ENCODE measurements at places on chromosomes 12 and 14. TPM values are rescaled to one million over a fixed set of nuclear protein-coding genes. Genes with fewer than 3 reads are reported as not detected.
A peak's percentile ranks its signal among the peaks of the same experiment; 100 is the strongest.

AICDA gene
- total RNA-seq, result not detected

PLEKHG7 gene
- not detected for total RNA-seq

RNASE4 gene
- 9.0 TPM for total RNA-seq

UBR7 gene
- 18.3 TPM for total RNA-seq

POTEG gene
- total RNA-seq, result not detected

KRT85 gene
- not detected for total RNA-seq

CD163L1 gene
- total RNA-seq, result 2.5 TPM

RAPGEF3 gene
- total RNA-seq, result 34.8 TPM

DNA sequence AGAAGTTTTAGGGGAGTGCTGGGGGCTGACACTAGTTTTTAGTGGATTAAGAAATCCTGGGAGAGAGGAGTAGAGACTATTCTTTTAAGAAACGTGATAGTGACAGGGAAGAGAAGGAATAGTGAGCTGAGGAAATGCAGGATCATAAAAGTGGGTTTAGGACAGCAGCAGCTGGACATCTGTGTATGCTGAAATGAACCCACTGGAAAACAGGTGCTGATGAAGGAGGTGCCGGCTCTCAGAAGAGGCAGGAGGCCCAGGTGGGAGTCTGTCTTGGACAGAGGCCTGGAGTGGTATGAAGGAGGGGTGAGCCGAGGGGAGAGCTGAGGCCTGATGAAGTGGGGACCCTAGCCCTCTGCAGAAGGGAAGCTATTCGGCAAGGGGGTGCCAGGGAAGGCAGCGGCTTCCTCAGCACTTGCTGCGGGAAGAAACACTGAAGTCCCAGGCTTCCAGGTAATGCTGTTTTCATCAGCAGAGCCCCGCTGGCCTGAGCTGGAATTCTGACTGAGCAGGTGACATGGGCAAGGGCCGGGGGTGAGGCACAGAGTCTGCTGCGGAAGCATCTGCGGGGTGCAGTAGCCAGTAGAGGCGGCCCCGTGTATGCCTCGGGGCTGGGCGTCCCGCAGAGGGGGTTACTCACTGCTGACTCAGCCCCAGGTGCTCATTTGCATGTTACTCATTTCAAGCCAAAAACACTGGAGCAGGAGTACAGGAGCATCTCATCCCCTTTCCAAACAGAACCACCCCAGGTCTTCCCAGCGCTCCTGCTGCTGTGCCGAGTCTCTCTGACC lies 89.7 kb downstream of the TMCC3 start:
- DNase-seq, result no peak

GRCh38 chr12:7935590-7936581 lies at the start of gene SLC2A3:
TSS of gene SLC2A3 (minus strand) at chr12:7936187. CDS start at chr12:7936034, 153 bp downstream.
- DNase-seq, result peak; percentile 39

- DNase-seq, result no peak
Observed at GRCh38 chr14:54301359-54301758, 95.4 kb upstream of the CDKN3 start.

GRCh38 chr14:68191567-68192321 lies 372.2 kb downstream of the RAD51B start:
- DNase-seq, result no peak

DNA sequence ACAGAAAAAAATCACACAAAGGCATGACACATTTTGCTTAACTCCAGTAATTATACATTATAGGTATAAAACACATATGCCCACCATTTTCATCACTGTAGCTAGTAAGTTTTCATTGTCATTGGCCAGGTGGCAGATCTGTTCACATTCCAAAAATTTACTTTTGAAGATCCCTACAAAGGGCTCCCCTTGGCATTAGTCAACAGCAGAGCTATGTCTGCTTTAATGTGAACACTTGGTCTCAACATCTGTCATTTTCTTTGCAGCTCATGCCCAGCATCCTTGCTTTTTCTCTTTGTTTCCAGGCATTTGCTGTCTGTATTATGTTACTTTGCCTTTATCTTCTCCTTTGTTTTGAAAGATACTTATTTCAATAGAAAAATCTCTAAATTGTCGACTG lies 519.1 kb upstream of the FOXG1 start:
- DNase-seq, result no peak

DNA sequence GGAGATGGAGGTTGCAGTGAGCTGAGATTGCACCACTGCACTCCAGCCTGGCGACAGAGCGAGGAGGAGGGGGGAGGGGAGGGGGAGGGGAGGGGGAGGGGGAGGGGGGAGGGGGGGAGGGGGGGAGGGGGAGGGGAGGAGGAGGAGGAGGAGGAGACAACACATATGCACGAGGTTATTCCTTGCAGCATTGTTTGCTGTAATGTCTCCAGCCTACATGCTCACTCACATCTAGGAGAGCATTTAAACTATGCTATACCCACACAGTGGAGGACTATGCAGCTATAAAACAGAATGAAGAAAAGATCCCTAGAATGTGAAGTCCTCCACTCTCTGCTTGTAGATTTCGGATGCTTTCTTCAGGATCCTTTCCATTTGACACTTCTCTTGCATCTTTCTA lies 3.5 kb upstream of the HIGD1C start:
- no peak for DNase-seq

DNA sequence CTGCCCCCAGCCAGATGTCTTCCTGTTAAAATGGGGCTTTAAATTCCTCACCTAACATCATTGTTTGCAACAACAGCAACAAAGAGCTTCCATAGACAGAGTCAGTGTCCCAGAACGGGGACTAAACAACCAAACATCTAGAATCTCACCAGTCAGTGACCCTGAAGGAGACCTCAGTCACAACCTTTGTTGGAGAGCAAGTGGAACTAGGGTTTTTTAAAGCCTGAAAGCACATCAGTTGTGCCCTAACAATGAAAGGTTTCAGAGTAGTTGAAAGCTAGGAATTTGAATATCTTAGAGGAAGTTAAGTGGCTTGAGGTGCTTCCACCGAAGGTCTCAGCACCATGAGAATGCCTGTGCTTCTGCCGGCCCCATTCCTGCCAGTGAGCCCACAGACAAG lies 5.0 kb upstream of the ALDH2 start:
- no peak for DNase-seq

- DNase-seq, result no peak
Observed at GRCh38 chr12:85831327-85831990, 4.8 kb downstream of the RASSF9 start.

DNA sequence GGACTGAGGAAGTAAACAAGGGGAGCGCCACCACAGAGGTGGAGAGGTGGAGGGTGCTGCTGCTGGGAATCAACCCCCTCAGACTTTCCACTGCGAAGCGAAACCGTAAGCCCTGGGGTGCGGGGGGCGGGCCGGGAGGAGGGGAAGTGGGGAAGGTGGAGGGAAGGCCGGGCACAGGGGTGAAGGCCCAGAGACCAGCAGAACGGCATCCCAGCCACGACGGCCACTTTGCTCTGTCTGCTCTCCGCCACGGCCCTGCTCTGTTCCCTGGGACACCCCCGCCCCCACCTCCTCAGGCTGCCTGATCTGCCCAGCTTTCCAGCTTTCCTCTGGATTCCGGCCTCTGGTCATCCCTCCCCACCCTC lies at the start of gene LAG3:
TSS of gene LAG3 (plus strand) at position 190 of the 365 bp plus-strand sequence. CDS start 333 bp downstream, outside the sequence.
- DNase-seq, result no peak

- DNase-seq, result peak; percentile 95
Observed at GRCh38 chr14:23306412-23307145, at the start of gene BCL2L2. TSS of gene BCL2L2 (plus strand) at chr14:23306833. CDS start at chr14:23307768, 935 bp downstream.

GRCh38 chr12:83089575-83089974 lies 402.9 kb downstream of the TMTC2 start:
- DNase-seq, result no peak

DNA sequence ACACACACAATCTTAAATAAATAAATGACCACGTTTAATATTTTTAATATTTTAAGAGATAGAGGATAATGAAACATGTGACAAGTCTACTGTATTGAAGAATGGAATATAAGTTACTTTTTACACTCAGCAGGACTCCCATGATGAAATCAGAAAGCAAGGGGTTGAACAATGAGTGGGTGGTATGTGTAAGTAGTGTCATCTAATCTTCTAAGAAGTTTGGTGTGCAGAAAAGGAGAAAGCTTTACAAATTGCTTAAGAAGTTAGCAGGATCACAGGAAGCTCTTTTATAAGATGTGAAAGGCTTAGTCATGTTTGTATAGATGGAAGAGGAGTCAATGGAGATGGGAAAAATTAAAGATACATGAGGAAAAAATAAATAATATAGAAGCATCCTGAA lies 47.8 kb downstream of the SLC15A5 start:
- DNase-seq, result no peak

- no peak for DNase-seq
Observed at GRCh38 chr12:63814146-63814772, 30.2 kb upstream of the SRGAP1 start.

DNA sequence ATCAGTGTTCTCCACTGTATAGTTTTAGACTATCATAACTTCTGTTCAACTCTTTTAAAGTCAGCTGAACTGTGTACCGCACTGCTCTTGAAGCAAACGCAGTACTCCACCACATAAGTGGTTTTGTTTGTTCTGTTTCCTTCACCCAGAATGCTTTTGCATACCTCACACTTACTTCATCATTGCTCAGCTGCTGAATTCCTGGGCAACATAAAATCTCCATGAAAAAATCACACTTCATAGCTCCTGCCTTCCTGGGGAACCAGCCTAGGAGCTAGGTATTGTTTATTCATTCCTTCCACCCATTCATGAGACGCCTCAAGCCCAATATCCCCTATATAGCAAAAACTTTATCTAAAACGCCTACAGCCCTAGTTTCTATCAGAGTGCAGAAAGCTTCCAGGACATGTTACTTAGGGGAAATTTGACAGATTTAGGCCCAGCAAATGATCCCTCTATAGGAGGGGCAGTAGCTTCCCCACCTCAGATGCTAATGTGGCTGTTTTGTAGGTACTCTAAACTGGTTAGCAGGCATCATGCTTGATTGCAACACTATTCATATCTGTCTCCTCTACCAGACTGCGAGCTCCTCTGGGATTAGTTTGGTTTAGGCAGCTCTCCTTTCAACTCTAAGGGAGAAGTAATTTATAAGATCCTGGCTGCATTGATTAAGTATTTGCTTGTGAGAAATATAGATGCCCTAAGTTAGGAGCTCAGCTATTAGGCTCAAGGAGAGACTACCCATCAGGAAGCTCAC lies 44.5 kb downstream of the LRRC9 start:
- no peak for DNase-seq

DNA sequence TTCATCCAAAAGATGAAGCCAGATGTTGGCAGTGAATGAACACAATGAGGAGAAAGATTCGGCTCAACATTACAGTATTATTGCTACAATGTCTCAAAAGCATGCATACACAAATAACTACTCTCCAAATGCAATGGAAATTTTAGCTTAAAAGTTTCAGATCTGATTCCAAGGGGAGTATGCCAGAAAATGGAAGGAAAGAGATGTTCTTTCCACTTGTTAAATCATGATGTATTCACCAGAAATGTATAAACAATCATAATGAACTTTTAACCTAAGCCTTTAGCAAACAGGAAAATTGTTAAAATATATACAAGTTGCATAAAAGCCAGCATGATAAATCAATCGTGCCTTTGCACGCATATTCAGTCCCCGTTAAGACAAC lies 62.1 kb downstream of the SH2B3 start:
- no peak for DNase-seq

DNA sequence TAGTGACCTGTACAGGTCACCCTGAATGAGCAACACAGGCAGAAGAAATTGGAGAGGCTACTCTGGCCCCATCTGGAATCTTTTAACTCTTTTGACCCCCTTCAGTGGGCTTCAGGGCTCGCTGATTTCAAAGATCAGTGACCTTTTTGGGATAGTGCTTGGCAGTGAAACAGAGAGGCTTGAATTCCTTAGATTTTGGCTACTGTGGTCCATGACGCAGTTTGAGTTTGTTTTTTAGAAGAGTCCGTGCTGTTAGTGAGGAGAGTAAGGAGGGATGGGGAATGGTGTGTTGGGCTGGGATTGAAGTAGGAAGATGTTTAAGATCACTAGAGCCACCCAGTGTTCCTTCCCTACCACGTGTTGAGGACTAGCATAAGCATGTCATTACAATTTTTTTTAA lies 16.5 kb downstream of the TMEM30B start:
- no peak for DNase-seq

Data from left ventricle myocardium inferior (tissue), 1 donor.